Breast epithelium (tissue), 4 donors: ENCODE measurements at places on chromosomes 1 and 21. TPM values are rescaled to one million over a fixed set of nuclear protein-coding genes. Genes with fewer than 3 reads are reported as not detected.

NLRP3 gene
- 0.66 TPM for total RNA-seq

B3GALNT2 gene
- total RNA-seq, result 25.9 TPM

GRCh38 chr1:51569284-51570062, 47.4 kb upstream of the OSBPL9 start:
- peaks cover 4% of the 10 kb centered on the region for H3K4me1 ChIP-seq
- no peaks in the 10 kb centered on the region for H3K27me3 ChIP-seq
- H3K27ac ChIP-seq, result peak overlapping the region; percentile 86

DNA sequence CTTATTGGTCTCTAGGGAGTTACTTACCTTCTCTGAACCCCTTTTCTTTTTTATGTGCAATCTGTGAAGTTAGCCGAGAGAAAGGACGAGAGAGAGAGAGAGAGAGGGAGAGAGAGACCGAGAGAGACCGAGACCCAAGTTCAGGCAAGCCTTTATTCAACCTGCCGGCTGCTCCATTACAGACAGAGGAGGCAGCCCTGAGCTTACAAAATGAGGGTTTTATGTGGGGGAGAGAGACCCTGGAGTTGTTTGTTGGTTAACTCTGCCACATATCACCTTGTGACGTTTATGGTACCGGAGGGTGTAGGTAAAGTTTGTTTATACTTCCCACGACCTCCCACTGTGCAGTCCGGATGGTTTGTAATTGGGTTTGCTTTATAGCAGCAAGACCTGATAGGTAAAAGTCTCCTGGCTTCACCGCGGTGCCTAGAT, 1.5 kb upstream of the MCOLN3 start:
- H3K36me3 ChIP-seq, result no peaks in the 10 kb centered on the region
- no peak overlapping the region for H3K4me3 ChIP-seq
- no peak for DNase-seq
- H3K27ac ChIP-seq, result no peak overlapping the region
- peaks cover 9% of the 10 kb centered on the region for H3K27me3 ChIP-seq

DNA sequence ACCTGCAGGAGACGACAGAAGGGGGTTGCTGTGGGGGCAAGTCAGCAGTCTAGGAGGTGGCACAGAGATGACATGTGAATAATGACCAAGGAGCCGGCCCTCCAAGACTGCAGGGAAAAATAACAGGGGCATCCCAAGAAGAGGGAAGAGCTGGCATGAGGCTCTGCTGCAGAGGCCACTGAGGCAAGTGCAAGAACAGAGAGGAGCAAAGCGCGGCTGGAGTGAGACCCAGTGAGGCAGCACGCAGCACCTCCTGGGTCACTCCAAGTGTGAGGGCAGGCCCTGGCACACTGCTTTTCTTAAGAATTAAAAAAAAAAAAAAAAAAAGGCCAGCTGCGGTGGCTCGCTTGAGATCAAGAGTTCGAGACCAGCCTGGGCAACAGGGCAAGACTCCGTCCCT, 80.1 kb downstream of the SLC66A1 start:
- H3K27ac ChIP-seq, result peak overlapping the region; percentile 84
- no peaks in the 10 kb centered on the region for H3K27me3 ChIP-seq
- no peaks in the 10 kb centered on the region for H3K36me3 ChIP-seq
- no peak overlapping the region for H3K4me3 ChIP-seq
- H3K4me1 ChIP-seq, result peaks cover 5% of the 10 kb centered on the region

DNA sequence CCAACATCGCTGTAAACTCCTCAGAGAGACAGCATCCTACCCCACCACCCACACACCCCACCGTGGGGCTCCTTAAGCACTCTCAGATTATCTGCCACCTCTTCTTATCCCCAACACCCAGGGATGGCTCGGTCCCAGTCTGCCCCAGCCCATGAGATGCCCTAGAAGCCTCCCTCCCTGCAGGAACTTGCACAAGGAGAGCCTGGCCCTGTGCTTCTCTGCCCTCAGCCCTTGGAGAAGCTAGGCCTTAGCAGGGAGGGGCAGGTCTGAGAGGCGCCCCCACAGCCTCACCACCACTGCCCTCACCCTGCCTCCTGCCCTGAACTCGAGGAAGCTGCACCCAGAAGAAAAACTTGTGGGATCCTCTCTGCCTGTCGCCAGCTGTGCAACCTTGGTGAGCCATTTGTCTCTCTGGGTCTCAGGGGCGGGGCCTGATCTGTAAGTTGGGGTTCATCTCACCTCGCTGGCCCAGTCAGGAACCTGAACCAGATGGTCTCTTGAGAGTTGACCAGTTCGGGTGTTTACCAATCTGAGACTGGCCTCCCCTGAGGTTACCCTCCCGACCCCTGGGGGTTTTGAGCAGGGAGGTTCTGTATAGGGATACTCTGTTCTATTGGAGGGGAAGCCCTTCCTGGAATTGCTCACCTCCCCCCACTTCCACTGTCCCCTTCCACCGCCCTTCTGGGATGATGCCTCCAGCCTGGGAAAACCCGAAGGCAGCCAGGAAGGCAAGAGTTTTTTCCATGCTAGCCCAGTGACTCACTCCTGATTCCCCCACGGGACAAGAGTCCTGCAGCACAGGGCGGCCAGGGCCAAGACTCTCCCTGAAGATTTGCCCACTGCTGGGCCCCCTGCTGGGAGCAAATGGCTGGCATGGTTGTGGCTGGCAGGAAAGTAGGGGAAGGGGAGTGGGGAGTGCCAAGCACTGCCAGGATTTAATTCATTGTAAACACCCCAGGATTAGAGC, at the start of gene S100A3:
Gene S100A3 (minus strand): TSS at position 537 of the 967 bp plus-strand sequence. CDS start 773 bp downstream, outside the sequence.
- H3K4me3 ChIP-seq, result no peak within 1 kb of the TSS
- H3K36me3 ChIP-seq, result no peaks in the 10 kb centered on the region
- H3K27ac ChIP-seq, result peak within 1 kb of the TSS; percentile 89
- no peaks in the 10 kb centered on the region for H3K27me3 ChIP-seq

DNA sequence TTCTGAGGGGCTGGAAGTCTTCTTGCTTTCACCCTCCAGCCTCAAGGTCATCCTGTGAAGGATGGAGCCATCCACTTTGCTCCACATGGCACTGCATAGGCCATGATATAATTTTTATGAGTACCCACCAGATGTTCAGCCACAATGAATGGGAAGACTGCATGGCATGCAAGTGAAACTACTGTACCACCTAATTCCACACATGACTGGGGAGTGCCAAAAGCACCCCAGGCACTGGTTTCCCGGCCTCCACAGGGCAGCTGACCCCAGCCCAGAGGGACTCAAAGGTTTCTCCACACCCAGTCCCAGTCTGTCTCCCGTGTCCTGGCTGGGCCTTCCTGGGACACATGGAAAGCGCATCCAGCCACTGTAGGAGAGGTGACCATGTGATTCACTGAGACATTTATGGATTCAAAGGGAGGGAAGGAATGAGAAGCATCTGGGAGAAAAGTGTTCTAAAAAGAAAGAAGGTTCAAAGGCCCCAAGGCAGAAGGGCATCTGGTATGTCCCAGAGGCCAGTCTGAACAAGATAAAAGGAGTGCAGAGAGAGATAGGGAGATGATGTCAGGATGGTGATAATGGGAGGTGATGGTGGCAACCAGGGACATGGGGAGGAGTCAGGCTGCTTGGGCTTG, 12.1 kb downstream of the RHOU start:
- H3K36me3 ChIP-seq, result peaks cover 16% of the 10 kb centered on the region
- no peak for DNase-seq
- H3K4me3 ChIP-seq, result no peak overlapping the region
